ENCODE measurements at places on chromosomes 6 and 20. TPM values are rescaled to one million over a fixed set of nuclear protein-coding genes. Genes with fewer than 3 reads are reported as not detected.

The RPS21 gene
- total RNA-seq, result 1,978 TPM

The TFAP2B gene
- not detected for total RNA-seq

The DLL1 gene
- total RNA-seq, result 1.4 TPM

The CTCFL gene
- total RNA-seq, result not detected

- DNase-seq, result no peak
These were observed 373.3 kb downstream of the CDKAL1 start for GRCh38 chr6:20907486-20908071.

DNA sequence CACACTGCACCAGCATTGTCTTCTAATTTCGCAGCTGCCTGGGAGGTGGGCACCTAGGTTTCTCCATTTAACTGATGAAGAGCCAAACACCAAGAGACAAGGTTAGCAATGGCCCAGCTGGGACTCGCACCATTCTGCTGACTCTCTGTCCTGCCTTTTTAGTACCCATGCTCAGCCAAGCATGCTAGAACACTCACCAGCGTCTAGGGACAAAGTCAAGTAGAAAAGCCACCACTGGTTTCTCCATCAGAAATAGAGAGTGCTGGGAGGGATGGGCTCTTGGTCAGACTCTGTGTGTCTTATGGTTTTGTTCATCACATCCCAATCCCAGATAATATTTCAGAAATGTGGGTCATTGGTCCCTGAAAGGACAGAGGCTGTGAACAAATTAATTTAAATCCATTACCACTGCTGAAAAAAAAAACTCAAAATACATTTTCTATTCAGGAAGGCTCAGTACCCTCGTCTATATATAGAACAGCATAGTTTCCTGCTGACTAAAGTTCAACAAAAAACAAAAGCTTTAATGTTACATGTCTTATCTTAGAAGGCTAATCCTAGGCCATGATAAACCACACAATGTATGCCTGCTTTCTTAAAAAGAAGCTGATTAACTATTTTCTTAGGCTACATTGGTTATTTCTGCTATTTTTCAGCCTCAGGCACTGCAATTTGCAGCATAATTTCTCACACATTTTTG is 111.0 kb downstream of the TBC1D7 start:
- DNase-seq, result no peak

DNA sequence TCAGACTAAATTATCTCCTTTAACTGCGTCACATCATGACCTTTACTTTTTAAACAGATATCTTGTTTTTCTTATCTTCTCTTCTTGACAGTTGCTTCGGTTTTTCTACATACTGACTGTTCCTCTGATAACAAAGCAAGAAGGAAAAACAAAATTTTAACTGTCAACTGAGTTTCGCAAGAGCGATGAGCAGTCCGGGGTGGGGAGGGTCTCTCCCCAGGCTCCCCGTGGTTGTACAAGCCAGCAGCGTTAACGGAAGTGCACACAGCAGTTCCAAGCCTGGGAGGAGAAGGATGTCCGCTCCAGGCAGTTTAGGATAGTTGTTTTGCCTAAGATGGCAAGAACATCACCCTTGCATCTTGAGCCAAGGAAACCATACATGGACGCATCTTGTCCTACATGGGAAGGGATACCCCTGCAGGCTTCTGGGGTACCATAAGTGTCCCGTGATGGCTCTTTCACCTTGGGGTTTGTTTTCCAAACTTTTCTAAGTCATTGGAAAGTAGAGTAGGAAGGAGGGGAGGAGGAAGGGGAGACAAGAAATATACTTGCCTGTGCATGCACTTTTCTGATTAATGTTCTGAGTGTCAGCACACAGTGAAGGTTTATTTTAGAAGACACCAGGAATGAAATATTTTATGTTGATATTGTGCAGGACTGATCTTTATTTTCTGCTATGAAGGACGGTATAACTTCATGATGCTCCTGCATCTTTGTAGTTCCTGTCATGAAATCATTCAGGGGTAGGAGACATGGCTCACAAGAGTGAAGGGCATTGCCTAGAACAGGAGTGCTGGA is 20.8 kb downstream of the SLC24A3 start:
- no peak for DNase-seq

GRCh38 chr6:143934331-143934730 is 70.1 kb downstream of the ZC2HC1B start:
- DNase-seq, result no peak

DNA sequence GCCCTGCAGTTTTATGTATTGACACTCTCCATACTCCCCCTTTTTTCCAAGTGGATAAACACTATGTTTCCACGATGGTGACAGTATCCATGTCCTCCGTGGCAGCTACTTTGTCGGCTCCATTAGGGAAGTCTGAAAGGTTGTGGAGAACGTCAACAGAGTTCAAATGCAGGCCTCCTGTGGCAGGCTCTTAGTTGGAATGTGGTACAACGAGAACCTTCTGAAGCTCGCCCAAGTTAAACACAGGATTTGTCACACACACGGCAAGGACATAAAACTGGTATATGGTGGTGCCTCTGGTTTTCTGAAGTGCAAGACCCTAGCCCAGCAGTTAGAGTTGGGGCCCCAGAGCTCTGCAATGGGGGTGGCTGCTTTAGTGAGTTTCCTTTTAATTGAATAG is 187.0 kb upstream of the TAB2 start:
- no peak for DNase-seq

- DNase-seq, result no peak
These were observed 31.4 kb downstream of the NFATC2 start for GRCh38 chr20:51510936-51511605.

GRCh38 chr6:52670502-52671409 is at the start of gene TMEM14A:
TMEM14A (plus strand) TSS chr6:52671113; CDS start chr6:52677103, 5,990 bp downstream.
- peak; percentile 94 for DNase-seq

- peak; percentile 87 for DNase-seq
These were observed 16.6 kb downstream of the POM121L2 start for GRCh38 chr6:27295301-27296079.

DNA sequence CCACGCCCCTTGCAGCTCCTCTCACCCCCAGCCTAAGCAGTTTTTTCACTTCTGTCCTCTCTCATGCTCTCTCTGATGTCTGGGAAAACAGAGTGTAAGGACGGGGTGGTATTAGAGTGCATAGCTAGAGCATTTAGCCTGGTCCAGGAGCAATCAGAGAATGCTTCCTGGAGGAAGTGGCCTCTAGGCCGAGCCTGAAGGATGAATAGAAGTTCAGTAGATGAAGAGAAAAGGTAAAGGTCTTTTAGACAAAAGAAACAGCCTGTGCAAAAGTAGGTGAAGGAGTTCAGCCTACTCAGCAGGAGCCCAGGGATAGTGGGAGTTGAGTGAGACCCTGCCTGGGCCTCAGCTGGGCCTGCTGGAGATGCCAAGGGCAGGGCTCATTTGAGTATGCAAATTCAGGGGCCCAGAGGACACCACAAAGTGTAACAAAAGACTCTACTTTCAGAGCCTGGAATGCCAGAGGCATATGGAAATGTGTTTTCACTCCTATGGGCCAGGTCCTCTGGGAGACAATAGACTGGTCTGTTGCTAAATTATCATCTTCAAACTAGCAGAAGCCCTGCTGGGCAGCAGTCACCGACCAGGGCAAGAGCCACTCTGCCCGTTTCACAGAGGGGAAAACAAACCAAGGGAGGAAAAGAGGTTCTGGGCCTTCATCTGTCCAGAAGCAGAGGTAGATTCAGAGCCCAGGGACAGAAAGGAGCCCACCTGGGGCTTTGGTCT is 19.7 kb upstream of the TM9SF4 start:
- DNase-seq, result no peak

- no peak for DNase-seq
These were observed 95.5 kb downstream of the ZFP64 start for GRCh38 chr20:52096117-52096516.

GRCh38 chr20:9573335-9574151 is 59.2 kb downstream of the LAMP5 start:
- no peak for DNase-seq

DNA sequence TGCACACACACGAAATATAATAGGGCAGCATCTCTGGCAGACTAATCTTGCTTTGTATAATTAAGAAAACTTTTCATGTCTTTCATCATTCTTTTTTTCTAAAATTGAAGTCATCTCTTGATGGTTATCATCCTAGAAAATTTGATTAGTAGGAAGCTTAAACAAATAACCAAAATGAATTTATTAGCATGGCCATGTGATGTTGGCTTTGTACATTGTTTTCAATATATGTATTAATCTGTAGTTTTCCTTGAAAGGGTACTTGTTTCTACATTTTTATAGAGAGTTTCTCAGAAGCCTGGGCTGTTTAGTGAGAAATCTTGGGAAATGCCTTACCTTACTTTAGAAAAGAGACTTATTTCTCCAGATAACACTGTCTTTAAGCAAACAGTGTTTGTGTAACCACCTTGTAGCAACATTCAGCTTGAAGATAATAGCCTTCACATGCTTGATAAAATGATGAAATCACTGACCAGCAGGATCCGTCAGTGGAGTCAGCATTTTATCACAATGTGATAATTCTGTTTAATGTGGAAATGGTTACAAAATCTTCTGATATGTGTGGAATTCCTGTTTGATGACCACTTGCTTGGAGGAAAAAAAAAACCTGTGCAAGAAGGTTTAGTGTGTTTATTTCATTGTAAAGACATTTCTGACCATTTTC is 147.8 kb downstream of the MACROD2 start:
- no peak for DNase-seq

- peak; percentile 92 for DNase-seq
These were observed 1.6 kb upstream of the THBD start for GRCh38 chr20:23050847-23051627.

DNA sequence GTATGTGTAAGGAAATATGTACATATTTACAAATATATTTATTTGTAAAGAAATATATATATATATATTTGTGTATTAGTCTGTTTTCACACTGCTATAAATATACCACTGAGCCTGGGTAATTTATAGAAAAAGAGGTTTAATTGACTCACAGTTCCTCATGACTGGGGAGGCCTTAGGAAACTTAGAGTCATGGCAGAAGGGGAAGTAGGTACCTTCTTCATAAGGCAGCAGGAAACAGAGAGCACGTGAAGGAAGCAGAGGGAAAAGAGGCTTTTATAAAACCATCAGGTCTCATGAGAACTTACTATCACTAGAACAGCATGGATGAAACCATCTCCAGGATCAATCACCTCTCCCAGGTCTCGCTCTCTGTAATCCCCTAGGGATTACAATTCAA is 644.5 kb upstream of the HS3ST5 start:
- DNase-seq, result no peak

GRCh38 chr6:24223115-24223919 is 97.3 kb downstream of the NRSN1 start:
- no peak for DNase-seq
